DMS79 treated with DMSO at 0.1 percent for 48 hours (cell line): ENCODE measurements at places on chromosomes 2 and 18.

GRCh38 chr18:9330419-9330818, 4.2 kb upstream of the TWSG1 start:
- no peak for DNase-seq

GRCh38 chr18:55489034-55489986, 98.7 kb downstream of the TCF4 start:
- no peak for DNase-seq

DNA sequence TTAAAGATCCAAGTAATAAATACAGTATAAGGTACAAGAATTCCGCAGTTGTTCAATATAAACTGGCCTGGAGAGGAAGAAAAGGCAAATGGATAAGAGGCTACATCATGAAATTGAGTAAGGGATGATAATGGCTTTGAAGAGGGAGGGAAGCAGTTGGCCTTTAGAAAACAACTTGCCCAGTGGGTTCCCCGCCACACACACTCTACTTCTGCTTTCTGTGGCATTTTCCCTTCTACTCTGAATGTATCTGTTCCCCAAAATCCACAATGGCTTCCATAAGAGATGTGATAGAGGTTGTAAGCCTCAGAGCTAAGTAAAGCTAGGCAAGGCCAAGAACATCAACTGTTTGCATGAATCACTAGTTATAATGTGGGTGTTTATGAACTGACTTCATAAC, 221.3 kb downstream of the MBD2 start:
- no peak for DNase-seq

DNA sequence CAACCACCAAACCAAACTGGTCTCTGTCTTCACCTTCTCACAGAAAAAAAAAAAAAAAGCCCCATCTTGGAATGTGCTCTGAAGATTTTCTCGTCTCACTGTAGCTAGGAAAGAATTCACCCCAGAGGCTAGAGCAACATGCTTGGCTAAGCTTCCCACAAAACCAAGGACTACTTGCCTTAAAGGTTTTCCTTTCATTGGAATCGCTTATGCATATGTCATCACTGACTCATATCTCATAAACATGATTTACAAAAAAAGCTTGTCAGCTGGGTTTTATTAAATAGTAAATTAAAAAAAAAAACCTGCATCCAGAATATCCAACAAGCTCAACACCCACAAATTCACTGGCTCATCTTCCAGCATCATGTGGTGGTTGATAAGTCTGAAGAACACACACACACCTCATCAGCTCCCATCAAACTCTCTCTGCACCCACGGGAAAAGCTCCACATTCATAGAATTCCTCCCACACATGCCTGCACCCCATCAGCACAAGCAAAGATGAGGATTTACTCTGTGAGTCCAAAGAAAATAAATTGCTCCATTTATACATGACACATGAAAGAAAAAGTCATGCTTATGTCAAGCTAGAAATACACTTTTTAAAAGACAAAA, 182.0 kb upstream of the TRIB2 start:
- DNase-seq = no peak

- DNase-seq = no peak
These were observed 56.4 kb downstream of the RTP5 start for GRCh38 chr2:241925821-241926441.

- DNase-seq = no peak
These were observed 319.5 kb upstream of the NXPH2 start for GRCh38 chr2:139099721-139100120.

GRCh38 chr18:3911413-3911812, 461.4 kb downstream of the TGIF1 start:
- DNase-seq = no peak

GRCh38 chr2:18046558-18047212, 168.2 kb downstream of the KCNS3 start:
- no peak for DNase-seq

- no peak for DNase-seq
These were observed 295.0 kb upstream of the HDAC4 start for GRCh38 chr2:239695728-239696240.

DNA sequence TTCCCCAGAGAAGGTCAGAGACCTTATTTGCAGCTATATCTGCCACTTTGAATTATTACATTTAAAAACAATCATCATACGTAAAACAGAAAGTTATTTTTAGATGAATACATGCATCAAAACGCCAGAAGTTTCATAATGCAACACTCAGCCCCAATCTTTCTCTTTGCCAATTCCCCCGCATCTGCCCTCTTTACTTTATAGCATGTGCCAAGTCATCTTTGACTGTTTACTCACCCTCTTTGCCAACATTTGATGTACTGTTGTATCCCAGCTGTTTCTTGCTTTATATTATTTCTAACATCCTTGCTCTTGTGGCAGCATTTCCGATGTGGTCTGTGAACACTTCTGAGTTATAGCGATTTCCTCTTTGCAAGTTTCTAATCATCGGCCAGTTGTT, 86.2 kb downstream of the CRIM1 start:
- no peak for DNase-seq
